ENCODE measurements at places on chromosomes 7 and 10.

GRCh38 chr7:121164247-121164646 is 164.6 kb upstream of the WNT16 start:
- DNase-seq = no peak

- DNase-seq = no peak
These were observed 7.5 kb upstream of the ASIC3 start for GRCh38 chr7:151040616-151041375.

GRCh38 chr7:17448479-17449423 is 150.3 kb downstream of the AHR start:
- no peak for DNase-seq

DNA sequence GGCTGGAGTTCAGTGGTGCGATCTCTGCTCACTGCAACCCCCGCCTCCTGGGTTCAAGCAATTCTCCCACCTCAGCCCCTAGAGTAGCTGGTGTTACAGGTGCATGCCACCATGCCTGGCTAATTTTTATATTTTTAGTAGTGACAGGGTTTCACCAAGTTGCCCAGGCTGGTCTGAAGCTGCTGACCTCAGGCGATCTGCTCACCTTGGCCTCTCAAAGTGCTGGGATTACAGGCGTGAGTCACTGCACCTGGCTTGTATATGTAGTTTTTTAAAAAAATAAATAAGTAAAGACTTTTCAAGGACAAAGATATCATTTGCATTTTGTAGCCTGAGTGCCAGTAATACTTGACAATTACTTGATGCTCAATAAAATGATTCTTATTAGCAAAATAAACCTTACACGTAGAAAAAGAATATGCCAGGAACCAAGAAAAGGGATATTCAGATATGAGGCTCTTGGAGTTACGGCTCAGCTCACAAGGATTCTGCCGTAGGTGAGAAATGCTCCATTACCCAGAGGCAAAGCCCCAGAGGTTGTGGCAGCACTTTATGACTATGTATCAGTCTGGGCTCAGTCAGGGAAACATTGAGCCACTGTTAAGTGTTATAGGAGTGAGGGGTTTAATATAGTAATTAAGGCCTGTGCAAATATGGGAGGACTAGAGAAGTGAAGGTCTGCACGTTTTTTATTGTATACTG is 98.5 kb downstream of the TPST1 start:
- no peak for DNase-seq

- DNase-seq = no peak
These were observed 247.5 kb downstream of the MTERF1 start for GRCh38 chr7:91633013-91633441.

- DNase-seq = no peak
These were observed 148.0 kb downstream of the TSPAN12 start for GRCh38 chr7:120709972-120710320.

DNA sequence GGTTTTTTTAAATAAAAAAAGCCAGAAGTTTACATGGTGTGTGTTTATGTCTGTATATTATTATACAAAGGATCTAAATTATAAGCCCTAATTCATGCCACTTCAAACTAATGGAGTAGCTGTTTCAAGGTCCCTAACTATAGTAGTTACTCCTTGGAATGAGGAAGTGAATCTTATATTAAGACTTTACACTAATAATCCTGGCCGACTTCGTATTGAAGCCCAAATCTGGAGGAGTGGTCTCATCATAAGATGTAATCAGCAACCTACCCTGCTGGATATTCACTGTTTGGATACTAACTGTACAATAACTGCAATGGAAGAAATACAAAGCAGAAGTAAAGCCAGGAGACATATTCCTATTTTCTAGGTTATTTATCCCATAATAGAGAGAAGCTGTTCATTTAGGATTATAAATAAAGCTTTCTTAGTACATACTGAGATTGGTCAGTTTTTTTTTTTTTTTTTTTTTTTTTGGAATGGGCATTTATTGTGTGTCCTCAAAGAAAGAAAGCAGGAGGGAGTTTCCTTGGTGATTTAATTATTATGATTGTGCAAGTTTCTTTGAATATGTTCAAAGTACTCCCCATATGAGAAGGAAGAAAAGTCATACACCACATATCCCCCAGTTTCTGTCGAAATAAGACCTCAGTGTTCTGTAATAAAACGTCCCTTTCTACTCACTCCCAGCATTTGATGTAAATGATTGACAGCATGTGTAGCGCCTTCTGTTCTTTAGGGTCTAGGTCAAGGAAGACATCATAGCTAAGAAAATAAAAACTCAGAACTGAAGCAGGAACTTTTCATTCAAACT is 397.8 kb downstream of the EXOC4 start:
- no peak for DNase-seq

DNA sequence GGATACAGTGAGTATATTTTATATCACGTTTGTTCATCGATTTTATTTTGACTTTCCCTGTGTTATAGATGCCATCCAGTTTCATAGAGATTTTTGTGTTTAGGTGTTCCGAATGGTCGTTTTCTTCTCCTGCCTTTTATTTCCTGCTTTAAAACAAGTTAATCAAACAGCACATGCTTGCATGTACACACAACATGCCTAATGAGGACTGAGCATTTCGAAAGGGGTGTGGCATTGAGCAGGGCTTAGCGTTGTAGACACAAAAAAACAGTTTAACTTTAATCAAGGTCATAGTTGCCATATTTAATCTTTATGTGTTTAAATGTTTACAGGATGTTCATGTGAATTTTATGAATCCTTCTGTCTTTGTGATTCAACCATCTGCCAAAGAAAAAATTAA is 430.5 kb upstream of the GALNT17 start:
- DNase-seq = no peak

DNA sequence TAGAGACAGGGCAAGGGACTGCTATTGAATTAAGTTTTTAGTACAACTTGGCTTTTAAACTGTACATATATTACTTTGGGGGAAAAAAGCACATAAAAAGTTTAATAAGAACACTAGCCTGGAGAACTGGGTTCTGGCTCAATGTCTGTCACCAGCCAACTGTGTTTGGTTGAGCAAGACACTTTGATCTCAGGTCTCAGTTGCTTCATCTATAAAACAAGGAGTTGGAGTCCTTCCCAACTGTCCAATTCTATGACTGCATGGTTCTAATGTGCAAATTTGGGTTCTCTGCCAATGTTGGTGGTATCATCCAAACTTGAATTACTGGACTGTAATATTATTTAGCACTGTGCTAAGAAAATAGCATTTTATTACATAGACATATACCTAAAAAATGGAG is 50.3 kb downstream of the ATXN7L1 start:
- DNase-seq = no peak

GRCh38 chr10:48935577-48935976 is 4.1 kb downstream of the LRRC18 start:
- no peak for DNase-seq

- no peak for DNase-seq
These were observed 1.5 kb downstream of the FAM13C start for GRCh38 chr10:59360605-59361405.

DNA sequence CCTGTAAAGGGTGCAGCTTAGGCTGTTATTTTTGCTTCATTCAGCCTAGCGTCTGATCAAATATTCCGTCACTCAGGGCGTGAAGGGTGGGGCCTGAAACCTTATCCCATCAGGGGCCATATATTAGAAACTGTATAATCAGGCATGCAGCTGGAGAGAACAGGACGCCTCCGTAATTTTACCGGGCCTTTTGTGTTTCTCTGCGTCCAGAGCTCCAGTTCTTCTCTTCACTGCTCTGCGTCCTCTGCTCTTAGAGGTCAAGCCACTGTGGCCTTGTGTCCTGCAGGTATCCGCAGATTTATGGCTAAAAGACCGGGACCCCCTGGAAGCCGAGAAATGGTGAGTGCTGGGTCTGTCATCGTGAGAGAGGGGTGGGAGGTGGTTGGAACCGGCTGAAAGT is at the start of gene ZNF735:
Gene ZNF735 (plus strand): TSS at position 301 of the 400 bp plus-strand sequence. CDS start 0 bp downstream, at position 301.
- DNase-seq = no peak

- DNase-seq = no peak
These were observed 248.3 kb downstream of the PHF14 start for GRCh38 chr7:11221984-11222383.

DNA sequence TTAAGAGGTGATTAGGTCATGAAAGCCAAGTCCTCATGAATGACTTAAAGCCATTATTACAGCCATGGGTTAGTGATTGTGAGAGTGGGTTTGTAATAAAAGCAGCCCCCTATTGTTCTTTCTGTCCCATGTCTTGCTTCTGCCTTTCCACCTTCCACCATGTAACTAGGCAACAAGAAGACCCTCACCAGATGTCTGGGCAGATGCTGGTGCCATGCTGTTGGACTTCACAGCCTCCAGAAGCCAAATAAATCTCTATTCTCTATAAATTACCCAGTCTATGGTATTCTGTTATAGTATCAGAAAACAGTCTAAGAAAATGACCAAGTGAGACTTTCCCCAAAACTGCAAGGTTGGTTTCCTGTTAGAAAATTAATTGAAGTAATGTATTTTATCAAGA is 460.3 kb upstream of the ADARB2 start:
- DNase-seq = no peak

DNA sequence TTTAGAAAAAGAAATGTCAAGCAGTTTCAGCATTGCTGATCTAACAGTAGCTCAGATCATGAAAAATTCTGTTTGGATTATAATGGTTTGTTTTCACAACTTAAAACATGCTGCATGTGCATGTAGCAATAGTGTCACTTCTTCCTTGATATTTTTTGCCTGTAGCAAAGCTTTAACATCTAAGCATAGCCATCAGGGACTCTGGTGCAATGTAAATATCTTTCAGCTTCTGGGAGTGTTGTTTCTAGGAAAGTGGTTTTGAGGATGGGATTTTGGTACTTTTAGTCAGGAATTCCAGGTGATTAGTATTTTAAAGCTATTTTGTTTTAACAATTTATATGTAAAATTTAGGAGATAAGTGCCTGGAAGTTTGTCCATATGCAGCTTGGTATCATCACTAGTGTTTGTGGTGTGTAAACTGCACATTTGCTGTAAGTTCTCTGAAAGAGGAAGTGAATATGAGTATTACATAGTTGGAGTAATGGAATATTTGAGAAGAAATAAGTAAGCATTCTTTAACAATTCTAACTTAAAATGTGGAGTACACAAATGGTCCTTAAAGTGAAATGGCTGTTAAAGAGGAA is 1.9 kb downstream of the RSBN1L start:
- no peak for DNase-seq

- DNase-seq = no peak
These were observed 174.4 kb upstream of the SHH start for GRCh38 chr7:155986497-155987160.

DNA sequence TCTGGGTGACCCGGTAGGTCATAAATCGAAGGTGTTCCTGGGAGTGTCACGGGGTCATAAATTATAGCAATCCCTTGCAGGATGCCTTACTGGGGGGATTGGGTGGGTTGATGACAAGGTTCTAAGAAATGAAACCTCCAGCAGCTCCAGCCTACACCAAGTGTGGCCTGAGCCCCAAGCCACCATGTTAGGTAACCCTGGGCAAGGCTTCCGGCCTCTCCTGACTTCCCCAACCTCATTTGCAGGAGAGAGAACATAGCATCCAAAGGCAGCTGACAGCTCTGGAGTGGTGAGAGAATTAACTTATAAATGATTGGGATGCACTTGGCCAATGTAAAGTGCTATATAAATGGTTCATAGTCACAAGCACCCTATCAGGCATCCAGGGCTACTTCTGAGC is 52.8 kb upstream of the TMEM273 start:
- no peak for DNase-seq

DNA sequence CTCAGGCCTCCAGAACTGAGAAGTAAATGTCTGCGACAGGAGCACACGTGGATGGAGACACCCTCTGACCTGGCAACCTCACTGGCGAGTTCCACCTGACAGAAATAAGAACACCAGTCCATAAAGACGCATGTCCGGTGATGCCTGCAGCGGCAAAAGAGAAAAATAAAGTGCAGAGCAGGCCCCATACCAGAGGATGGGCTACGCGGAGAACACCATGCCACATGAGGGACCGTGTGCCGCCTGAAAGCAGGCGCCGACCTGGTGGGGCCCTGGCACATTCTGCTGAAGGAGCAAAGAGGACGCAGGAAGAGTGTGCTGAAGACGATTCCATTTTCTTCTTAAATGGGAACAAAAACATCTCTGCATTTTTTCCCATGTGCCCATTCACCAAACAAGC is 105.0 kb downstream of the VIPR2 start:
- DNase-seq = no peak

DNA sequence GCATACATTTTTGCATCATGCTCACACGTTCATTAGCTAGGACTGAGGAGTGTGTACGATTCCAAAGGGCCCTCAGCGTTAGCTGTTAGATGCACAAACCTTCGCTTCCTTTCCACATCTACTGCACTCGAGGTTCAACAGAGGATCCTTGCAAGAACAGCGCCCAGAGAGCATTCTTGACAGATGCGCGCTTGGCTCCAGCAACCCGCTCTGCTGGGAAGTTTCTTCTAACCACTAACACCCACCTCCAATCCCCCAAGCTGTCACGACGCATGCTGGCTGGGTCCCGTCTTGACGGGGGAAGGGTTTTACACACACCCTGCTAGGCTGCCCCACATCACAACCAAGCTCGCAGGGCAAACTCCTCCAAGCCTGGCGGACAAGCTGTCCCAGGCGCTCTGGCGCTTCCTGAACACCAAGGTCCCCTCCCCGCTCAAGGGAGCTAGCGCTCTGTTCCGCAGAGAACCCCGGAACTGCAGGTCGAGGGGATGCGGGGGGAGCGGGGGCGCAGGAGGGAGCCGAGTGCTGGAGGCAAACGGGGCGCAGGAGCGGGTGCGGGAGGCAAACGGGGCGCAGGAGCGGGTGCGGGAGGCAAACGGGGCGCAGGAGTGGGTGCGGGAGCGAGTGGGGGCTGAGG is 653 bp upstream of the ADRB1 start:
- DNase-seq = no peak
